HFFc6 (cell line): ENCODE measurements at places on chromosomes 1 and 21. TPM values are rescaled to one million over a fixed set of nuclear protein-coding genes. Genes with fewer than 3 reads are reported as not detected.

- no peak for DNase-seq
Observed at GRCh38 chr1:10516925-10517676, 42.4 kb downstream of the PEX14 start.

DNA sequence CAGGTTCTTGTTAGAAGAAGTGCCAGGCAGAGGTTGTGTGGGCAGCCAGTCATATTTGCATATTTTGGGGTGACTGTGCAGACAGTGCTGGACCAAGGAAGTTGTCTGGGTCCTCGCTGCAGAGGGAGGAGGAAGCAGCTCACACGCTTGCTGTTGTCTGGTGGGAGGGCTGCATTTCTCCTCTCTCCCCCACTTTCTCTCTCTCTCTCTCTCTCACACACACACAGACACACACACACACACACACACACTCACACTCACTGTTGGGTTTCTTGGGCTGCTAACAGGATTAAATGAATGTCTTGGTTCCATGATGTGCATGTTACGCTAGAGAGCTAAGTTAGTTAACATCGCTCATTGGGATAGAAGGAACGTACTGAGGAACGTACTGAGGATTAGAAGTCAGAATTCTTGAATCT lies 72.9 kb downstream of the AGPAT3 start:
- DNase-seq = no peak

GRCh38 chr21:29104239-29104708 lies 26.2 kb upstream of the MAP3K7CL start:
- DNase-seq = no peak

DNA sequence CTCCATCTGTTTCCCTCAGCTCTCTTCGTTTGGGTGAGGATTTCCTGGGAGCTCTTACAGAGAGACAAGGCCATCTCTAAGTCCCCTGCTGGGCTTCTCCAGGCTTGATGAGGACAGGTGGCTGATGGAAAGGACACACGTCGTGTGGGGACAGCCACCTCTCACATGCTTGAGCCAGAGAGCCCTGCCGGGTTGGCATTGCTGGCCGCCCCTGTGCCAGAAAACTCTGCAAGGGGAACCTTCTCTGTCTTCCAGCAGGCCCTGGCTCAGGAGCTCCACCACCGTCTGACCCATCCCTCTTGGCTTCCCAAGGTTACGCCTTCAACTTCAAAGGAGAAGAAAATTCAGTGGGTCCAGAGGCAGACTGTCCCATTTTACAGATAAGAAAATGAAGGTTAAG lies 82.8 kb downstream of the CASZ1 start:
- DNase-seq = no peak

DNA sequence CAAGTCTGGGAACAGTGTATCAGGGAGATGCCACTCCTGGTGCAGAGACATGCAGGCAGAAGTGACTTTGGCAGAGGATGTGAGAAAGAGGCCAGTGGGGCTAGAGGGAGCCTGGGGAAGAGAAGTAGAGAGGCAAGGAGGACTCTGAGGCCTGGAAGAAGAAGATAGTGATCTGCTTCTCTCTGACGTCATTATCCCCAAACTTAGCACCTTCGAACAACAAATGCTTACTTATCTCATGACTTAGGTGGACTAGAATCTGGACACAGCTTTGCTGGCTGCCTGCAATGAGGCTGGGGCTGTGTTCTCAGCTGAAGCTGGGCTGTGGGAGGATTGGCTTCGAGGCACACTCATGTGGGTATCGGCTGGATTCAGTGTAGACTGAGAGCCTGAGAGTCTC lies 44.5 kb upstream of the ZNF678 start:
- no peak for DNase-seq

The CDC42 gene
- 262 to 278 TPM (median 275 TPM) in 3 replicates for total RNA-seq

The CYP4Z1 gene
- total RNA-seq = not detected in 3 replicates

DNA sequence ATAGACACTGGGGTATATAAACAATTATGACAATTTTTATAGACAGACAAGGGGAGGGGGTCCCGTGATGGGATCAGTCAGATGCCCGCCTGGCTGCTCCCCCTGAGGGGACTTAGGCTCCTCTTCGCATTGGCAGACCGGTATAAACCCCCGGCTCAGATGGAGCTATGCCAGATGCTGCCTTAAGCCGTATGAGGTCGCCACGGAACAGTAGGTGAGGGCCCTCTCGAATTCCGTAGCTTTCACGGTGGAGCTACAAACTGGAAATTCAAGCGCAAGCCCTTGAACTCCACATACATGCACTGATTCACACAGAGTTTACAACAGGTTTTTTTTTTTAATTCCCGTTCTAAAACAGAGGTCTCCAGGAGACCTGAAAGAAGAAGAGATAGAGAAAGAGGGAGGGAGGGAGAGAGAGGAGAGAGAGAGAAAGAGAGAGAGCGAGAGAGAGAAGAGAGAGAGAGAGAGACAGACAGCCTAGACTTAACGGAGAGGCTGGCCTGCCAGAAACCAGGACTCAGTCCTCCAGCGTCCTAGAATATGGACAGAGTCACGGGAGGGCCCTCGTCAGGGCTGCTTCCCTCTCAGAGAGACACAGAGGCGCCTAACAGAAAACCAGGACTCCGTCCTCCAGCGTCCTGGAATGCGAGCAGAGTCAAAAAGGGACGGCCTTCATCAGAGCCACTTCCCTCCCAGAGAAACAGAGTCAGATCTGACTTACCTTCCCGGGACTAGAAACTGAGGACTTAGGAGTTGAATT lies 24.4 kb upstream of the TMEM54 start:
- DNase-seq = peak; percentile 50

The TCHHL1 gene
- not detected in 2 replicates for total RNA-seq

GRCh38 chr21:26842974-26843932 lies 2.0 kb downstream of the ADAMTS1 start:
- DNase-seq = peak; percentile 96

DNA sequence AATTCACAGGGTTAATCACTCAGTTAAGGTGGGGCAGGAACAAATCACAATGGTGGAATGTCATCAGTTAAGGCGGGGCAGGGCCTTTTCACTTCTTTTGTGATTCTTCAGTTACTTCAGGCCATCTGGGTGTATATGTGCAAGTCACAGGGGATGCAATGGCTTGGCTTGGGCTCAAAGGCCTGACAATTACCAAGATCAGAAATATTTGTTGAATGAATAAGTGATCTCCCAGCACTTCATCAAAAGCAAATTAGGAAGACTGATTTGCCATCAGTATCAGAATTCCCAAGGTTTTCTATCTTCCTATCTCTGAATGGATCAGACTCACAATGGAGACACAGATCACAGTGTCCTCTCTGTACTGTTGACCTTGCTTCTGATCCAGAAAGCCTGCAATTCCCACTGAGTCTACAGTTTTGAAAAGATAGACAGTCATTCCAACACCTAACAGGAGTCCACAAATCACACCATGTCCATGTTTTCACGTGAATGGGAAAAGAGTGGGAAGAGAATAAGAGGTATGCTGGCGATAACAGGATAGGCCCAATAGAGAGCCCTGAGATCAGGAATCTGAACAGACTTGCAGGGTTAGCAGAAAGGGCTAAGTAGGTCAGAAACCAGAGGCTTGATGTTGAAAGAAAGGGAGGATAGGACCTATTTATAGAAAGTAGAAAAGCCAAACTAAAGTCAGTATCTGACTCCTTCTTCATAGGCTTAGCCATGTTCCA lies 75.3 kb downstream of the KCNK1 start:
- no peak for DNase-seq

DNA sequence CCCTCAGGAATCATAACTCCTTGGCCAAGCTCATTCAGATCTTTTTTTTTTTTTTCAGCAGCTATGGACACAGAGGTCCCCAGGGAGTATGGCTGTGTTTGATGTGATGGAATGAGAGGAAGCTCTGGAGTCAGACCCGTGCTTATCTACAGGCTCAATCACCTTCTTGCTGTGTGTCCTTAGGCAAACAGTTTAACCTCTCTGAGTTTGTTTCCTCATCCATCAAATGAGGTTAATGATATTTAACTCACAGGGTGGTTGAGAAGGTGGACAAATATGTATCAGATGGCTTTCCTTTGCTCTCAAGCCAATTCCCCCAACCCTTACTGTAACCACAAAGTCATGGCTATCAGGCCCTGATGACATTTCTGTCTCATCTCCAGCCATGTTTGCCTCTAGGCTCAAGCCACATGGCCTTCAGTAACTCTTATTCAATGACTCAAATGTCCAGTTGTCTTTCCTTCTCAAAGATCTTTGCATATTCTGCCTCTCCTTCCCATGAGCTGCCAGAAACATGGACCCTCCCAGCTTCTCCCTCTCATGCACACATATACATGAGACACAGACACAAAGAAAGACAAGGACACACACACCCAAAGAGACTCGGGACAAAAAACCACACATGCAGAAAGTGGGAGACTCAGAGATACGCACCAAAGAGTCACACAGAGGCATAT lies 303.5 kb upstream of the KAZN start:
- no peak for DNase-seq

DNA sequence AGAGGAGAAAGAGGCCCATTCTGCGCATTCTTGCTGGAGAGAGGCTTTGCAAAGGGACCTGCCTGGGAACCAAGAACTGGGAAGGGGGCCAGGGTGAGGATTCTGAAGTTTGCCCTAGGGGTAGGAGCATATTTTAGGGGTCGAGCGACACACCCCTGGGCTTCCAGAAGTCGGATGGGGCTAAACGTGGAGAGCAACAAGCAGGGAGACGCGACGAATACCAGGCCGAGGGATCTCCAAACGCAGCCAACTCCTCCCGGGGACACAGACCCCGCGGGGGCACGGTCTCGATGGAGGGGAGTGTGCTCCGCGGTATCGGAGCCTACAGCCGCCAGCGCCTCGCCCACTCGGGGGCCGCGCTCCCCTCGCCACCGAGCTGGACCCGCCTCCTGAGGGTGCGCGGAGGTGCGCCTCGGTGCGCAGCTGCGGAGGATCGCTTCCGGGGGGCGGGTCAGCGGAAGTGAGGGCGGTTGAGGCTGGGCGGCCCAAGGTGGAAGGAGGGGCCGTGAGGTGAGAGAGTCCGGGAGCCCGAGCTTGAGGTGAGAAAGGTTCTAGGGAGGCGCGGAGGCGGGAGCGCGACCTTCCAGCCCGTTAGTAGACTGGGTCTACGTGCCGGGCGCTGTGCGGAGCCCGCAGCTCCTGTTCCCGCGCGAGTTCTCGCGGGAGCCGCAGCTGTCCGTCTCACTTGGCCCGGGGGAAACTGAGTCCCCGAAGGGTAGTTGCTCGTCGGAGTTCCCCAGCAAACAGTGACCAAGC lies at the start of gene MTFR1L:
MTFR1L (plus strand) TSS at position 464 of the 756 bp plus-strand sequence. CDS start 3,151 bp downstream, outside the sequence.
- peak; percentile 56 for DNase-seq

DNA sequence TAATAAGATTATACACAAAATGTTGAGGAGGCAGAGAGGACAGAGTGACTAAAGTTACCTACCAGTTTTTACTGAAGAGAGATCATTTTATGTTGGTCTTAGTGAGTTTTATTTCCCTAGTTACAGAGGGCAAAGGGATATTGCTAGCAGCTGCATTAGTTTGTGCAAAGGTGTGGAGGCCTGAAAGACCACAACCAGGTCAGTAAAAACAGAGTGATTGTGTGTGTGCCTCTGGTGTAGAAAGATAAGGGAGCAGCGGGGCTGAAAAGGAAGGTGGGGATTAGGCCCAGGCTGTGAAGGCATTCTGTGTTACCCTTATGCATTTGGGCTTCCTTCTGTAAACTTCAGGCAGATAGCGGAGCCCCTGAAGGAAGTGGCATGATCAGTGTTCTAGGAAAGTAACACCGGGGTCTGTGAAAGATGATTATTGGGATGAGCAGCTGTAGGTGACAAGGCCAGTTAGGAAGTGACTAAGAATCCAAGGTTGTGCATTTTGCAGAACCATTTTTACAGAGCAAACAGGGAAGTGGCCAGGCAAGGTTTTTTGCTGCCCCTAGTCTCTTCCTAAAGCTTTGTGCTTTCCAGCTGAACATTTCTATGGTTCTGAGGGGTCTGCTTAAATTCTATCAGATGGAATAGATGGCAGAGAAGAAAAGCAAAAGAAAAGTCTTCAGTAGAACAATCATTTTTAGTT lies 3.7 kb downstream of the GADD45A start:
- DNase-seq = no peak

The TMPRSS3 gene
- not detected in 2 replicates for total RNA-seq

DNA sequence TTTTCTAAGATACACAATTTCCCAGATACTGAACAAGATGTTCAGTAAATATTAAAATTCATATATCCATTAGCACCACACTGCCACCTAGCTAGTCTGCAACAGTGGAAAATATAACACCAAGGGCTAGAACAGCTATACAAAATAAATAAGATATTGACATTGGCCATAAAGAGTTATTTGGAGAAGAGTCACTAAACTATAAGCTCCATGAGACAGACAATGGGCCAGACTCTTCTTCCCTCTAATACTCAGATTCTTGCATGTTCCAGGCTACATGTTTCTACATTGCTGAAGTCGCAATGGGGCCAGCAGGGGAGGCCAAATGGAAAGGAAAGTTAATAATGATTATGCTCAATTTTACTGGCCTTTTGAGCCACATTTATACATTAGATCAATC lies 21.5 kb downstream of the SPATA6 start:
- DNase-seq = no peak
